M059J (cell line): ENCODE measurements at places on chromosomes 6 and 20.

DNA sequence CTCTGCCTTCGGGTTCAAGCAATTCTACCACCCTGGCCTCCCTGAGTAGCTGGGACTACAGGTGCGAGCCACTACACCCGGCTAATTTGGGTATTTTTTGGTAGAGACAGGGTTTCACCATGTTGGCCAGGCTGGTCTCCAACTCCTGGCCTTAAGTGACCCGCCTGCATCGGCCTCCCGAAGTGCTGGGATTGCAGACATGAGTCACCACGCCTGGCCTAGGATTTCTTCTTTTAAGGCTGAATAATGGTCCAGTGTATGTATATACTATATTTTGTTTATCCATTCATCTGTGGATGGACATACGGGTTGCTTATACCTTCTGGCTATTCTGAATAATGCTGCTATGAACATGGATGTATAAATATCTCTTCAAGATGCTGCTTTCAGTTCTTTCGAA lies 17.1 kb downstream of the RIOK1 start:
- no peak for DNase-seq

GRCh38 chr20:1867495-1868260 lies 27.5 kb upstream of the SIRPA start:
- DNase-seq, result no peak

- DNase-seq, result peak; percentile 40
Observed at GRCh38 chr6:5930143-5930770, 76.5 kb downstream of the NRN1 start.

DNA sequence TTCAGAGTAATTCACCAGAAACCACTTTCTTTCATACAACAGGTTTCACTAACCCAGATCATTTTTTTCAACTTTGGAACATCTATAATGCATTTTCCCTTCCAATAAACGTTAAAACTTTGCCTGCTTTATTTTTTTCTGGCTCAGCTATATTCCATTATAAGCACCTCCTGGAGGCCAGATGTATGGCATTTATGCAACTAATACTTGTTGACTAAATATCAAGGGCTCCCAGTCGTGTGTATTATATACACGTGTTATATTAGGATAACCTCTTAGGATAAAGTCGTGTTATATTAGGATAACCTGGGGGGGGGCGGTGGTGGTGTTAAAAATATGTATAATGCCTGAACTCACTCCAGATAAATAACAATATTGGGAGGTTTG lies 6.7 kb downstream of the OPN5 start:
- no peak for DNase-seq

GRCh38 chr6:13769034-13769654 lies 45.2 kb downstream of the MCUR1 start:
- no peak for DNase-seq

DNA sequence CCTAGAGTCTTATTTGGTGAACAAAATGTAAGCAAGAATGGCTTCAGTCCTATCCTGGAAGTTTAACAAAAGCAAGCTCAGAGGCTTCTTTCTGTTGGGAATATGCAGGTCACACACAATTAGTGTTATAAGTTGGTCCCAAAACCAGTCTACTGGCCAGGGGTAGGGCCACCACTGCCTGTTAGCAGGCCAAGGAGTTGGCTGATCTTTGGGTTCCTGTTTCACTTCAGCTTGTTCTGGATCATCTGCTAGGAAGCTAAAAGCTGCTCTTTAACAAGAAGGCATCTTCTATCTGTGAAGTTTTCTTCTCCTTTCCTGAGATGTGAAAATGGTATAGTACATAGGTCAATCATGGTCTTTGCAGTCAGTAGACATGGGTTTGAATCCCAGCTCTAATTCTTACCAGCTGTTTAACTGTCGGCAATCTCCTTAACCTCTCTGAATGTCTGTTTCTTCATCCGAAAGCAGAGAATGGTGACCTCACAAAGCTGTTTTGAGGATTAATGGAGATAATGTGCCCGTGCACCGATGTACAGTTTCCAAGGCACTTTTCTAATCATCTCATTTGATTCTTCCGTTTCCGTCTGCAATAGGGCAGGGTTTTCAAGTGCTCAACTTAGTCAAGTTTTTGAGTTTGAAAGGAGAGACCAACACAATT lies 271.2 kb upstream of the TAB2 start:
- DNase-seq, result no peak

DNA sequence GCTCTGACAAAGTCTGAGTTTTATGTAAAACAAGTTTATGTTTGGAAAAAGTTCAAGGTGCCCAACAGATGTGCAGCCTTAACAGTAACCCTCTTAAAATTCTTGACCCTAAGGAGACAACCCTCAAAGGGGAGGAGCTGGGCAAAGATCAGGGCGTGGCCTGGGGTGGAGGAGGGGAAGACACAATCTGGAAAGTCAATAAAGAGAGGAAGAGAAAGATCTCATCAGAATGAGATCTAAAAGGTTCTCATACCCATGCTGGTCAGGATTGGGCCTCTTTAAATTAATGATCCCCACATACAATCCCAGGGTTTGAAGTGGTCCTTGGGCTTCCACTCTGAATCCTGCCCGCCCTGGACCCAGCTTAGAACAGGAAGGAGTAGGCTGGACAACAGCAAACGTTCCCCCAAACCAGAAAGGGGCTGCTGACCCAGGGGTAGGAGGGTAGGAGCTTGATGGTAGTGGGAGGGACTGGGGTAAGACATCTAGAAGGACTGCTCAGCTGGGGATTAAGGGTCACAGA lies 33.0 kb downstream of the FOXP4 start:
- peak; percentile 27 for DNase-seq

DNA sequence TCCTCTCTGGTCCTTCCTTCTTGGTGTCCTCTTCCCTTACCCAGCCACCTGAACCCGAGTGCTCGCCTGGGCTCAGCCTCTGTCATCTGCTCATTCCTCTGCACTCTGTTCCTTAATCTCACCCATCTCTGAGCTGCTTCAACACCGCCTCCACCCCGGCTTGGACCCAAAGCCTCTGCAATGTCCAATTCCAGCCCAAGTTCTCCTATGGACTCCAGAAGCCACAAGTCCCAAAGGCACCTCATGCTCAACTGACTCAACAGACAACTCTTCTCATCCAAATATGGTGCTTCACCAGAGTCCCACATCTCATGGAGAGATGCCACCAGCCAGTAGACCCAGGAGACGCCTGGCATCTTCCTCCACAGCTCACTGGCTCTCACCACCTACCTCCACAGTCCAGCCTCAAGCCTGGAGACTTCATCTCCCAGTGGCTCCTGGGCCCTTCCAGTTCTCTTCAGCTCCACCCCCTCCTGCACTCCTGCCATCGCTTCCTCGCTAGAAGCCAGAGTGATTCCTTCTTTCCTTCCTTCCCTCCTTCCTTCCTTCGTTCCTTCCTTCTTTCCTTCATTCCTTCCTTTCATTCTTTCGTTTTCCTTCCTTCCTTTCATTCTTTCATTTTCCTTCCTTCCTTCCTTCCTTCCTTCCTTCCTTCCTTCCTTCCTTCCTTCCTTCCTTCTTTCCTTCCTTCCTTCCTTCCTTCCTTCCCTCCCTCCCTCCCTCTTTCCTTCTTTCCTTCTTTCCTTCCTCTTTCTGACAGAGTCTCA lies 40.9 kb upstream of the NNAT start:
- no peak for DNase-seq

DNA sequence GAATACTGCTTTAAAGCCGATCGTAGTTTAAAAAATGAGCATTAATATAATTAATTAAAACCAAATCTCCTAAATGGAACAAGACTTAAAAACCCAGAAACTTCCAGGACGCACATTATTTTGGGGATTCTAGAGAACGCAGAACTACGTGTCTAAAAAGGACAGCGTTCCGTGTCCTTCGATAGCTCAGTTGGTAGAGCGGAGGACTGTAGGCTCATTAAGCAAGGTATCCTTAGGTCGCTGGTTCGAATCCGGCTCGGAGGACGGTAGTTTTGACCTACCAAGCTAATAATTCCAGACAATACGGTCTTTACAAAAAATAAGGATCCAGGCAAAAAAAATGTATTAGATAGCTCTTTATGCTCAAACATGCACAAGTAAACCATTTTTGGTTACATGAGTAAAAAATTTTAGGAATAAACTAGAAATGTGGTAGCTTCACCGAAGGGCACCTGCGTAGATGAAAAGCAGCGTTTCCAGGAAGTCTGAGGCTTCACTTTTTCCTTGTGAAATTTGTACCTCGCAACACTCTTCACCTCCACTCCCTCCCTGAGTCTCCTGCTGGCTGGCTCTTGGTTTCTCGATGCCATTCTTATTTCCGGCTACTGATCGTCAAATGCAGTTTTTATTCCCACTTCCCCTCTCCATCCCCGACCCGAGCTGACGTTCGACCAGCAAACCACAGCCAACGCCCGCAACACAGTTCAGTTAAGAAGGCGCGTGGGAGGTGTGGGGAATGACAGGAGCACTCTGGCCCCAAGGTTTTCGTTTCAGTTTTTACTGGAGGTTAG lies 19.6 kb upstream of the ABT1 start:
- peak; percentile 81 for DNase-seq

DNA sequence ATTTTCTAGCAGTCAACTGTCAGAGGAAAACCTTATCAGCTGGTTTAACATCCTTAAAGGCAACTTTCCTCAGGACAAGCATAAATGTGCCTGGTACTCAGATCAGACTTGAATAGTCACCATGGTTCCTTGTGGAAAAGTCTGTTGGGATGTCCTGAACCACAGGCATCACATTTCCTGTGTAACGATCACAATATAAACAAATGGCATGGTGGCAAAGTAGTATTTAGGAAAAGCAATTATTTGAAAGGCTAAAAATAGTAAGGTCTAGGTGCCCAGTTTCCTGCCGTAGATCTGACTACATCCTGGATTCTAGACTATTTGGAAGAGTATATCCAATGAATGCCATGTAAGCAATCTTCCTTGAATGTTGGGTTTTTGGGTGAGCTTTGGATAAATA lies 271.9 kb upstream of the AGPAT4 start:
- DNase-seq, result peak; percentile 55

DNA sequence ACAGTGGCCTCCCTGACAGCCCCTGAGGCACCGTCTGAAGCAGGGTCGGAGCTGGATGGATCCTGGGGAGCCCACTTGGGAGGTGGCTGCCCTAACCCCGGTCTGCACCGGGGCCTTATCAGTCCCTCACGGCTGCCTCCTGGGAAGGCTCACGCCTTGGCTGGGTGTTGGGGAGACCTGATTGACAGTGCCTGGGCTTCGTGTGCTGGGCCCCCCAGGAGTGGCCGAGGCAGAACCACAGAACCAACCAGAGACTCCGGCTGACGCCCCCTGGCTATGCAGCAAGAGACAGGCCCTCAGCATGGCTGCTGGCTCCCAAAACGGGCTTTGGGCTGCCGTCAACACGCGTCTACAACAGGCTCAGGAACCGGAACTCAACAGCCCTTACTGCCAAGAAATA lies 219.6 kb downstream of the TAF4 start:
- DNase-seq, result no peak

DNA sequence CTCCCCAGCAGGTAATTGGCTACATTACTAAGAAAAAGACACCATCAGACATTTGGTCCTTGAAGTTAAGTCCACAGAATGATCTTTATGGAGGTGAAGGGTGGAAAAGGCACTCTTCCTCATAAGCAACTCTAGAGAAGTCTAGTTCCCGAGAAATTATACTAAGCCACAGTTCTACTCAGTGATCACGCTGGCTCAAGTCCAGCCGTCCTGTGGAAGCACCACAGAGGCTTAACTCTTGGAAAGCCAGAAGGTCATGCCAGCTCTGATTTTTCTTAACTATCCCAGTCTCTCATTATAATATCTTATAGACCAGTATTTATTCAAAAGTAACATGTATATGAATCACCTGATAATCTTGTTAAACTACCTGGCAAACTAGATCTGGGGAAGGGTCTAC lies 258.5 kb downstream of the EYA4 start:
- no peak for DNase-seq

DNA sequence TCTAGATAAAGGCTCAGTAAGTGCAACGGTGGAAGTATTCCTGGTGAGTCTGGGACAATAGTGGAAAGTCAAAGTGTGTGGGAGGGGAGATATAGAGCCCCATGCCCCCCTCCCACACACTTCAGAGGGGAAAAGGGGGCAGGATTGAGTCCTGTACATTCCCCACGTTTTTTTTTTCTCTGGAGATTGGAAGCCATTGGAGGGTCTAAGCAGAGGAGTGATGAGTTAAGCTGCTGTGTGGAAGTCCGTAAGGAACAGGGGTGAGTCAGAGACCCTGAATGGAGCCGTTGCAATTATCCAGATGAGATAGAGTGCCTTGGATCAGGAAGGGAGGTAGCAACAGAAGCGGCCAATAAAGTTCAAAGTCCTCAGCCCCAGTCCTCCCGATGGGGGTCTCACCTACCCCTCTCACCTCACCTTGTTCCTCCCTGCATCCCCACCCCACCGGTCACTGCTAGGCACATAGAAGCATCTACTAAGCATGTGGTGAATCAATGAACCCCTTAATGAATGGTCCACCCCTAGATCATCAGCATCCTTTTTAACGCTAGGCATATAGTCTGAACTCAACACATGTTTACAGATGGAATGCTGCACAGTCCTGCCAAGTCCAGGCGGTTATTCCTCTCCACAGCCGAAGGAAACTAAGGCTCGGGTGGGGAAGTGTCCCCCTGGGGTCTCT lies 662 bp upstream of the SLC9A8 start:
- DNase-seq, result peak; percentile 71
